ENCODE measurements at places on chromosomes 13 and 19.

DNA sequence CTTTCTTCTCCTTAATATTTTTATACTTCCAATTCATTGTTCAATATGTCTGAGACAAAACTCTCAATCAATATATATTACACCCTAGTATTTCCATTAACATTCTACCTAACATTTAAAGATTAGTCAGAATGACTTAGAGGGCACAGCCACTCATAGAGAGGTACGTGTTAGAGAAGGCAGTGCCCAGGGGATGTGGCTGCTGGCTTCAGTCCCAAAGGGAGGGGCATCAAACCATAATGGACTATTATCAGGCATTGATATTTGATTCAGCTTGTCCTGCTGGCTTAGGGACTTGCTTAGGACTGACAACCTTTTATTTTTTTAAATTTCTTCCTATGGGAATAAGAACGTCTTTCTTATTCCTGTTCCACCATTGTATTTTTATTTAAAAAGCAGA is 1392.0 kb upstream of the ATXN8OS start:
- DNase-seq, result no peak

DNA sequence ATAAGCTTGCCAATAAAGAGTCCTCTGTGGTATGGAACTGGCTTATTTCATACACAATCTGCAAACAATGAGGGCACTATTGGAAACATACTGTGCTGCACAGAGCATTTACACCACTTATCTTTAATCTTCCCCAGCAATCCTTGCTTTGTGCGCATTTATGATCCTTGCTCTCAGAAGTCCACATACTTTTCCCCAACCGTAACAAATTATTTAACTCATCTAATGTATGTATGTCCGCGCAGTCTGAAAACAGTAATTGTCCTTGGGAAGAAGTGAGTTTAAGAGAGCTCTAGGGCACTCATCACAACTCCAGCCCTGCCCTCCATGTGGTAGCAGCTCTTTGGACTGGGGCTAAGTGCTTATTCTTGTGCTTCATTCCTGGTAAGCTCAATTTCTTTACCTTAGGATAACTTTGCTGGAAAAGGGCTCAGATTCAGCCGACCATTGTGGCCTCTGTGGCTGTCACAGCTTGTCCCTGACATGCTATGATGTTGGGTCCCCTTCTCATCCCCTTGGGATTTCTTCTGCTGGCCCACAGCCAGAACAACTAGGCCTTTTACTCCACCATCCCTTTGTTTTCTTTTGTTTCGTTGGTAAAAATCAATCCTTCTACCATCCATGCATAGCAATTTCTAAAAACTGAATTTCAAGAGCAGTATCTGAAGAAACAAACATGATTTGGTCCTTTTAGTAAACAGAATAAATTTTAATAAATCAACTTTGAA is 152.7 kb downstream of the TNFRSF19 start:
- no peak for DNase-seq

- DNase-seq, result no peak
Measured at GRCh38 chr13:87674247-87674738, 3.1 kb downstream of the SLITRK5 start.

DNA sequence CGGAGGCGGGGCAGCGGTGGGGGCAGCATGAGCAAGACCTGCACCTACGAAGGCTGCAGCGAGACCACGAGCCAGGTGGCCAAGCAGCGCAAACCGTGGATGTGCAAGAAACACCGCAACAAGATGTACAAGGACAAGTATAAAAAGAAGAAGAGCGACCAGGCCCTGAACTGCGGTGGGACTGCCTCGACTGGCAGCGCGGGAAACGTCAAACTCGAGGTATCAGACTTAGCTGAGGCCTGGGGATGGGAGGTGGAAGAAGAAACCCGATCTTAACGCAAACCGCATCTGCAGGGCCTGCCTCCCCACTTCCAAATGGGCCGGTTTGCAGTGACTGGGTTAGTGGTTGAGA is 693 bp downstream of the RFXAP start:
- no peak for DNase-seq

DNA sequence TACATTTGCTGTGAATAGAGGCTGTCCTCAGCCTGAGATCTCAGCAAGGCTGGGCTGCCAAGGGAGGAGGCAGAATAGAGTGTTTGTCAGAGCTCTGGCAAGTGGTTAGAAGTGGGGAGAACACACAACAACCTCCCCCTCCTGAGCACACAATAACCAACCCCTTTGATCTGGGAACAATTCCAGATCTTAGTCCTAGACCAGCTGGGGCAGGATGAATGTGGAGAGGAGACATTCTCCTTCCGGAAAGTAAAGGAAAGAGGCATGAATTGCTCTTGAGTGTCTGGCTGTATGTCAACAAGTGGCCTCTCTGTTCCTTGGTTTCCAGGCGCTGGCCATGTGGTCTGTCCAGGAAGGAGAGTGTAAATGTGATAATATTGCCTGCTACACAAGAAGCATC is 114.9 kb upstream of the TMTC4 start:
- peak; percentile 9 for DNase-seq

DNA sequence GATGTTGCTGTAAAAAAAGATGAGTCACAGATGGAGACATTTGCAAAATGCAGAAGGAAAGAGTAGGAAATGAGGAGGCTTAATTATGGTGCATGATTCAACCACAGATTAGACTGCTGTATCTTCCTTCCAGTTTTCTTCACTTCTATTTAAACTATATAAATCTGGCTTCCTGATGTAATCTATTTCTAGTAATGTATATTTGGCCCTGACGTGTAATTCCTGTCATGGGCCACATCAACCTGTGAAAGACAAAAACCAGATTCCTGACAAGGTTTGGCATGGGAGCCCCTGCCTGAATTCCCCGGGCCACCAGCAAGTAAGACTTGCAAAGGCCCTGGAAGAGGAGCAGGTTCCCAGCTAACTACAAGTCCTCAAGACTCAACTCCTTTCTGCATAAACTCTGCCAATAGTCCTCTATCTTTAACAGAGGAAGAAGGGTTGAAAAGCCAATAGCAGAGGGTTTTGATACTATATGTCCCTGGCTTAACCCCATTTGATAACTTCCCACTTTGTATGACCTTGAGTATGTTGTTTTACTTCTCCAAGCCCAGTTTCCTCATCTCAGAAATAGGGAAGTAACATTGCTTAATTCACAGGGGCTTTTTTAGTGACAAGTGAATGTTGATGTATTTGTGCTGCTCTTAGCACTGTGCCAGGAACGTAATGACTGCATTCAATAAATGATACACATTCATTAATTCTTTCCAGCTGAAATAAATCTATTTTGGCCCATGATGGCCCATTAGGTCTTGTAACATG is 172.7 kb downstream of the SPRY2 start:
- DNase-seq, result no peak

DNA sequence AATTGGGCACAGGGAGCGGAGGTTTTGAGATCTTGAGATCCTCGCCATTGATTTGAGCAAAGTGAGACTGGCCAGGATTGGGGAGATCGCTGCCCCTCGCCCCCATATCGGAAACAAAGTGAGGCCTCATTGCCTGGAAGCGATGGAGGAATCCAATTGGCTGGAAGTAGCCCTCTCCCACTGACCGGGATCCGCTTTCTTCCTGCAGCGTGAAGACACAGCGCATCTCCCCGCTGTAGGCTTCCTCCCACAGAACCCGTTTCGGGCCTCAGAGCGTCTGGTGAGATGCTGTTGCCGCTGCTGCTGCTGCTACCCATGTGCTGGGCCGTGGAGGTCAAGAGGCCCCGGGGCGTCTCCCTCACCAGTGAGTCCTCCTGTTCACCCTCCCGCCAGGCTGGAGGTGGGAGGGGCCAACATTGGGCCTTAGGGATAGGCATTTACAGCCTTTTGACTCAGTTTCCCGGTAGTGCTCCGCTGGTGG is 438 bp downstream of the PRKCSH start:
- no peak for DNase-seq

- DNase-seq, result no peak
Measured at GRCh38 chr13:98571955-98572662, 4.8 kb downstream of the STK24 start.

GRCh38 chr13:50291611-50292010 is 276.4 kb downstream of the KCNRG start:
- no peak for DNase-seq

DNA sequence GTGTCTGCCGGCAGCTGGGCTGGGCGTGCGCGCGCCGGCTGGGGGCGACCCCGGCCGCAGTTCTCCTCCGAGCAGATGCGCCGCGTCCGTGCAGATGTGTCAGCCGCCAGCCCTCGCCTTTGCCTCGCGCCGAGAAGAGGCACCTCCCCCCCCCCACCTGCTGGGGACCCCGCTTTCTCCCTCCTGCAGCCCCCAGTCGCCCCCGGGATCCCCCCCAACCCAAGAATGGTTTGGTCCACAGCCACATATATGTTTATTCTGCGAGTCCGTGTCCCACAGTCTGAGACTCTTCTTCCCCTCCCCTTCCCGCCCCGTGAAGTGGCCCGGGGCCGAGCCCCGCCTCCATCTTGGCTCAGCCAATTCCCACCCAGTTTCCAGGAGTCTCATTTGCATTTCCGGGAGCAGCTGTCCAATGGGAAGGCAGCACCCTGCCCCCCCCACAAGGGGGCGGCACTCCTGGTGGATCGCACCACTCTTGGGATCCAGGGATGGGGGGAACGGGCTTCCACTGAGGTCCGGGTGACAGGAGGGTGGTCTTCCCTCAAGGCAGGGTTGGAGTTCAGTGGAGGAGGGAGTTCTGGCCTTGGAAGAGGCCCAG is 8.6 kb downstream of the ISOC2 start:
- no peak for DNase-seq

GRCh38 chr13:20016649-20017364 is 58.3 kb downstream of the ZMYM2 start:
- no peak for DNase-seq

GRCh38 chr19:54662730-54663129 is at the start of gene LILRB4:
LILRB4 (plus strand) TSS chr19:54662985; CDS start chr19:54663034, 49 bp downstream.
- no peak for DNase-seq

GRCh38 chr19:33718651-33719254 is 77.9 kb upstream of the KCTD15 start:
- no peak for DNase-seq

DNA sequence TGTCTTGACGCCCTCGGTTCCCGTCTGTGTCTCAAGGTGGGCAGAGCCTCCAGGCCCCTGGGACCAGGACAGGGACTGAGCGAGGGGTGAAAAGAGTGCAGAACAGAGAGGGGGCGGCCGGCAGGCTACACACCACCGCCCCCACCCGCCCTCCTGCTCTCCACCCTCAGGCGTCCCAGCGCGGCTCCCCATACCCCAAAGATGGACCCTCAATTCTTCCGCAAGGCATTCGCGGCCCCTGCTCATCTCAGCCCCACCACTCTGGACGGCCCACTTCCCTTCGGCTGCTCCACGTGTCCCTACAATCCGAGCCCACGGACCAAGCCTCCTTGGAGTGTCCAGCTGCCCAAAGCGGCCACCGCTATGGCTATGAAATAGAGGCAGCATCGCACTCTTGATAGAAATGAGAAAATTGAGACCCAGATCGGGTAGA is 1.8 kb downstream of the KLF16 start:
- DNase-seq, result no peak

- no peak for DNase-seq
Measured at GRCh38 chr13:97369261-97369893, 64.6 kb upstream of the RAP2A start.

DNA sequence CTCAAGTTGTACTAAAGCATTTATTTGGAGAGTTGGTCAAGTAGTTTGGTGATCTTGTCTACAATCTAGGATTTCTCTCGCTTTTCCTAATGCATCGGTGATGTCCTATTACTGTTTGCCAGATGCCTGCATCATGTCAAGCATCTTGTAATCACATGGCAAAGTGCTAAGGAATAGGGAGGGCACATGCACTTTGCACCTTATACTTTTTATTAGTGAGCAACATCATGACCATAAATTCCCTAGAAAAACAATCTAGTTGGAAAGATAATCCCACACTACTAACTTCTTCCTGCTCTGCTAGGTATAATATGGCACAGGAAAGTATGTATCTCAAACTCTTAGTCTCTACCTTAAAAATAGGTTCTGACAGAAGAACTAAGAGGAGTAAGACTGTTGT is 894.3 kb upstream of the SLITRK1 start:
- no peak for DNase-seq

- DNase-seq, result no peak
Measured at GRCh38 chr13:29439601-29440388, 155.7 kb downstream of the SLC7A1 start.

DNA sequence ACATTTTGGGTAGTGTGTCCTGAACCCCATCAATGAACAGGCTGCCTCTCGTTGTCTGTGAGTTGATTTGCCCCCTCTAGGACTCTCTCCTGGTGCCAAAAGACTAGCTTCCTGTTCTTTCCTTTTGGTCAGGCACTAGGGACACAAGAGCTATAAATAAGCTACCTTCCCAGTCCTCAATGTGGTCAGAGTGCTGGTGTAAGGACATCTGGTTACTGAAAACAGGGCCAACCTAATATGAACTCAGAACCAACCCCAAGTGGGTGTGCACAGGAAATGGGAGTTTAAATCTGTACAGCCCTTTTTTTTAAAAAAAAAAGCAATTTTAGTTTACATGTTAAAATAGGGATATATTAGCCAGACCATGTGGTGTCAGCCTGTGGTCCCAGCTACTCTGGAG is 129.2 kb downstream of the ZIC5 start:
- DNase-seq, result no peak

DNA sequence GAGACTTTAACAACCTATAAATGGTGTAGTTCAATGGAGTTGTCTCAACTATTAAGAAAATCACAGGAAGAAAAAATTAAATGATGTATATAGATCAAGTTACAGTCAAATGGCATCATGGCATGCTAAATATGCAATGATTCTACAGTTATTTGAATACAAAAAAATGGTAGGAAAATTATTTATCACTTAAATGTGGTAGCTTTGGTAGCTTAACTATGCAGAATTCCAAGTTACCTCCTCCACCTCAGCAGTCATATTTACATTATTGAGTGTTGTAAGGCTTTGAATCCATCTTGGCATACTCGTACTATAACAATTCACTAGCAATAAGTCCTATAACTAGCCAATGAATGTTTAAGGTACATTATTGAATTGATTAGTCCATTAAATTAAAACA is 36.8 kb downstream of the CAB39L start:
- DNase-seq, result no peak

DNA sequence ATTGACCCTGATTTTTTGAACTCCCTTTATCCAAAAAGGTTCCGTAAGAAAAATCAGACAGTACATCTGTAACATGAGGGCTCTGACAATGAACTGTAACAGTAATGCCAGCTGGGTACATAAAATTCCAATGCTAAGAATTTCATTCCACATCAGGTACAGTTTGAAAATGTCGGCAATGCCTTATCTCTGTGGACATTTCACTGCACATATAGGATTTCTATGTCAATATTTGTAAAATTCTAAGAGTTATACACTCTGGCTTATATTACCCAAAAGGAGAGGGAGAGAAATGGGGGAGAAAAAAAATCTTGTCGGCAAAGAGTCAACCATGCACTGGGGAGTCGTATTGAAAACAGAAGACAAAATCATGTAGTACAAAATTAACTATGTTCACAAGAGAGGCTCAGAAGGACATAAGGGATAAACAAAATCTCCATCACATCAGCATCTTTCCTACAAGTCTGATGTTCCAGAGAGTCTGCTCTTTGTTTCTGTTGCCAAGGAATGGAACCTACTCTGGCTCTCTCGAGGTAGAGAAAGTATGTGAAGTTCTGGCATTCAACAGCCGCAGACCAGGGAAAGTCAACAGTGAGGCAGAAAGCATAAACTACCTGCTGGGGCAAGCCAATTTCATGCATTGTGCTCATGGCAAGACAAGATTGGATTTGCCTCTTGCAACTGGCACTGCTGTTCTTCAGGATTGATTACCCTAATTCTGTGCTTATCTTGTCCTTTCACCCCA is 72.4 kb downstream of the STARD13 start:
- DNase-seq, result peak; percentile 86

GRCh38 chr19:49340069-49340864 is 5.1 kb downstream of the CD37 start:
- no peak for DNase-seq
